ENCODE measurements at places on chromosomes 7 and 10.
A peak's percentile ranks its signal among the peaks of the same experiment; 100 is the strongest.

DNA sequence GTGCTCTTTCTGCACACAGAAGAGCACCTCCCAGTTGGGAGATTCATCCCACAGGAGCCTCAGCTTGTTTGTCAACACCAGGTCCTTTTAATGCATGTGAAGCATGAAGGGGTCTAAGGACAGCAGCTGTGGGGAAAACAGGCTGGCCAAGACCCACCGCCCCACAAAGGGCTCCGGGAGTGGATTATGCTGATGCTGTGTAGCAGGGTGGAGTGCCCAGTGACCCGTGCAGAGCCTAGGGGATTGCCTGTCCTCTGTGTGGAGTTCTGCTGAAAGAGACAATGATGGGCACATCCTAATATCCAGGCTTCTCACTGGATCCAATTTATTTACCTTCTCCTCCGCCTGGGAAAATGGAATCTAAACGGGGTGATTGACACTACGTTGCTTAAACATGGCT lies 74.0 kb downstream of the PIP4K2A start:
- no peak for DNase-seq

GRCh38 chr7:28808796-28809533 lies 149.2 kb downstream of the TRIL start:
- no peak for DNase-seq

DNA sequence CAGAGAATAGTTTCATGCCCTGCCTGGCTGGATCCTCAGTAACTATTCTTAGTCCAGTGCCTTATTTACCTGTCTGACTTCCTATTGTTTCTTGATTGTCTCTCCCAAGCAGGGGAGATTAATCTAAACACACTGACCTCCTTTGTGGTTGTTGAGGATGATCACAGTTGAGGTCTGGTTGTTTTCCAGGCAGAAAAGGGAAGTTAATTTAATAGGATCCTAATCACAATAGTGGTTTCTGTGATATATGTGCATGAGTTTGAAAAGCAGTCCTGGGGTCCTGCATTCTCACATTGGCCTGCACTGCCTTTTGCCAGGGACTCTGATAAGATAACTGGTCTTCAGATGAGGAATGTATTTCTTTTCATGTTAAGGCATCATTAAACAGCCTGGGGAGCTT lies 130.1 kb downstream of the SND1 start:
- DNase-seq, result no peak

DNA sequence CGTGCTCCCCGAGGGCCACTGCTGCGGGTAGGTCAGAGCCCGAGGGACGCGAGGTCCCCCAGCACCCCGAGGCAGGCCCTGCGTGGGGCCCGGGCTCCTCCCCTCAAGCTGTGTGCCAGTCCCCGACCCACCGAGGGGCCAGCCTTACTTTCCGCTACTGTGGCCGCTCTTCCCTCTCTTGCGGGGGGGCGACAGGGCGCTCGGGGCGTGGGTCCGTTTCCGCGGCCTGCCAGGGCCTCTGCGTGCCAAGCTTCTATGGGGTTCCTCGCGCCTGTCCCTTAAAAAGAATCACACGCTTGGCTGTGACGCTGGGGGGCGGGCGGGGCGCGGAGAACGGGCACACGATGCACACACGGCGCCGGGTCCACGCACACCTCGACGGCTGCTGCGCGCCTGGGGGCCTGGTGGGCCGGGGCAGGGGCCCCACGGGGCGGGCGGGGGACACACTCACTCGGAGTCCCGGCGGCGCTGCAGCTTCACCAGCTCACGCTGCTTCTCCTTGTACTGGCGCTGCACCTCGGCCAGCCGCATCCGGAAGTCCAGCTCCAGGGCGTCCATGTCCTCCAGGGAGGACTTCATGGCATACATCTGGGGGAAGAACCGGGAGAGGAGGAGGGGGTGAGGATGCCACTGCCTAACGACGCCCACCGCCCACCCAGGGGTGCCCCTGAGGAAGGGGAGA lies 62.0 kb downstream of the TNRC18 start:
- DNase-seq, result no peak

DNA sequence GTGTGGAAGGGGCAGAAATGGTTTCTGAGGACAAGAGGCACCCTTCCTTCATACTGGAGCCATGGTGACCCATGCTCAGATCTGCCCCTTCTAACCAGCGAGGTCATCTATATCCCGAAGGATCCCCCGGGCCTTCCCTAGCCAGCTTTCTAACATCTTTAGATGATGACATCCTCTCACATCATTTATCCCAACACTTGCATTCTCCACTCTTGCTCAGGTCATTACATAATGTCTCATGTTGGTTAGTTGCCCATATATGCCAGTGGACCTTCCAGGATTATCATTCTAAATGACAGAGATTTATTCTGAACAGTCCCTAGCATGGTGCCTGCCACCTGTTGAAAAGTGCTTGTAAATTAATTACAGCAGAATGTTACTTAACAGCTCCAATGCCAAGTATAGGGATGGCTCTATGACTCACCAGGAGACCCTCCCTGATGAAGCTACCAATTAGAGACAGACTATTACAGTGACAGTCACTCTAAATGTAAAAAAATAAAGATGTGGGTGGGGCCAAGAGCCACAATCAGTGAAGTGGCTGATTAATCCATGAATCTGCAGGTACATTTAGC lies 22.6 kb upstream of the ABLIM1 start:
- DNase-seq, result no peak

- DNase-seq, result no peak
Measured at GRCh38 chr7:44654255-44654796, 47.9 kb downstream of the OGDH start.

DNA sequence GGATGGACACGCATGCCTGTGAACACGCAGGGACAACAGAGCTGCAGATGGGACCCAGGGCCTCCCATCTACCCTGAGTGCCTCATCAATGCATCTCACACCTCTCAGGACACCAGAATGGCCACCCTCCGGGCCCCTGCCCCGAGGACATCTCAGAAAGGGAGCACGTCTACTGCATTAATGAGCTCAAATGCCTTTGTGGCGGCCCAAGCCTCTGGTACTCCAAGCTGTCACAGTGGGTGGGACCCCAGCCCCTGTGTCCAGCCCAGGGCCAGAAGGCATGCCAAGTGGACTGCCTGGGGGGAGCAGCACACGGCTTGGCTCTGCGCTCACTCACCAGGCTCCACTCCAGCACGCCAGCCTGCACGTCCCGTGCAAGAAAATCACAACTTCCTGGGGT lies 52.0 kb downstream of the TCERG1L start:
- DNase-seq, result no peak

GRCh38 chr10:125133696-125134482 lies 26.5 kb downstream of the CTBP2 start:
- no peak for DNase-seq

- no peak for DNase-seq
Measured at GRCh38 chr10:3265088-3265487, 92.5 kb upstream of the PITRM1 start.

- no peak for DNase-seq
Measured at GRCh38 chr7:47327346-47327697, 254.6 kb downstream of the TNS3 start.

DNA sequence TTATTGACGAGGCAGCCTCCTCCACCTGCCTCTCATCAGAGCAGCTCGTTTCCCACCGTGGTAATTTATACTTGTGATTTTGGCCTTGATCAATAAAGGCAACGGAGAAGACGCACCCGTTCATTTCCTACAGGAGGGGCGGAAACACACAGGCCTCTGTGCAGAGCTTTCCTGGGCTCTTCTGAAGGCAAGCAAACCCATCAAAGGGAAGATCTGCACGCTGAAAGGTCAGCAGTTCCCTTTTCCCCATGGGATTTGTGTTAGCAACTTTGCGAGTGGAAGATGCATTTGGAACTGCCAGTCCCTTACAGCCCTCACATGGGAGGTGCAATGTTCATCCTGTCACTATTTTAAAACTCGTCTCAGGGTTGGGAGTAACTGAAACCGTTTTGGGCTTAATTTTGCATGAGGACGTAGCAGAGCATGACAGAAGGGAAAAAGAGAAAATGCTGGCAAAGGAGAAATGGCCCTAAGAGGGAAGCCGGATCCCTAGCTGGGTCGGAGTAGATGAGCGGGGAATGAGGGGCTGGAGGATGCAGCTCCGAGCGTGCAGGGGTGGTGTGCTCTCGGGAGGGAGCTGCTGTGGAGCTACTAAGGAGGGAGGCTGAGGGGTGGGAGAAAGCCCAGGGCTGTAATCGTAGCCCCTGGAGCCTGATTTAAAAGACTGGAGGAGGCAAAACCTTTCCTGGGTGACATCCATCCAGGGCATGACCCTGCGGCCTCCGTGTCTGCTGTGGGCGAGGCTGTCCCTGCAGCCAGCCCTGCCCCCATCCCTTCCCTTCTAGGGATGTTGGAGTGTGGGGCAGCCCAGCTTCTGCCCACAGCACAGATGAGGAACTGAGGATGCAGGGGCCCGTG lies 111.1 kb upstream of the FAM20C start:
- DNase-seq, result no peak

DNA sequence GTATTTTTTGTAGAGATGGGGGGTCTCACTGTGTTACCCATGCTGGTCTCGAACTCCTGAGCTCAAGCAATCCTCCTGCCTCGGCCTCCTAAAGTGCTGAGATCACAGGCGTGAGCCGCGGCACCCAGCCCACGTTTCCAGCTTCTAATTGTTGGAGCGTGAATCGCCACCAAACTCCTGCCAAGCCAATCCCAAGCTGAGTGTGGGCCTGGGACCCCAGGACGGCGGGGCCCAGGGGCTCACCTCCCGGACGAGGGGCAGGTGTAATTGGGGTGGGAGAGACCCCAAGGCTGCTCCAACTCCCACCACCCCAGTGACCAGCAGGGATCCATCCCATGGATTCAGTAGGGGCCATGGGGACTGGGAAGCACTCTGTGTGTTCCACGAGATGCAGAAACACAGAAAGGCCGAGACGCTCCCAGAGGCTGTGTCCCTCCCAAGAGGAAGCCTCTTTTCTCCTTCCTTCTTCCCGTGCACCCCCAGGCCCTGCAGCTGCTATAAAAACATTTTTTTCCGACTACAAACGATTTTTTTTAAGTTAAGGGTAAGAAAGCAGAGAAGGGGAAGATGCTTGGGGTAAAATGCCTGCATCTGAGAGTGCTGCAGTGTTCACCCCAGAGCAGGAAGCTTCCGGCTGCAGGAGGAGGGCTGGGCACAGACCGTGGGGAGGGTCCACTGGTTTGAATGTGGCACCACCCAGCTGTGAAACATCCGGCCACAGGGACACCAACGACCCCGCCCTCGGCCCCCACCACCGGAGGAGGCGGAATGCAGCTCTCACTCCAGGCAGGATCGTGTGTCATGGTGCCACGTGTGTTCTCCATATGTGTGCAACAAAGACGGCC lies 76.5 kb downstream of the MICALL2 start:
- DNase-seq, result no peak

- no peak for DNase-seq
Measured at GRCh38 chr7:499853-500485, 19.7 kb downstream of the PDGFA start.

GRCh38 chr7:113087071-113087998 lies 708 bp upstream of the GPR85 start:
- no peak for DNase-seq

DNA sequence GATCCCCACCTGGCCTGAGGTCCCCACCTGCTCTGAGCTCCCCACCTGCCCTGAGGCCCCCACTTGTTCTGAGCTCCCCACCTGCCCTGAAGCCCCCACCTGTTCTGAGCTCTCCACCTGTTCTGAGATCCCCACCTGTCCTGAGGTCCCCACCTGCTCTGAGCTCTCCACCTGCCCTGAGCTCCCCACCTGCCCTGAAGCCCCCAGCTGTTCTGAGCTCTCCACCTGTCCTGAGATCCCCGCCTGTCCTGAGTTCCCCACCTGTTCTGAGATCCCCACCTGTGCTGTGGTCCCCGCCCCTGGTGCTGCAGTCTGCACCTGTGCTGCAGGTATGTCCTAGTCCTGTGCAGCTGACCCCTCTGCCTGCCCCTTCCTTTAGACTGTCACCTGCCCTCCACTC lies 561.6 kb downstream of the TCERG1L start:
- no peak for DNase-seq

DNA sequence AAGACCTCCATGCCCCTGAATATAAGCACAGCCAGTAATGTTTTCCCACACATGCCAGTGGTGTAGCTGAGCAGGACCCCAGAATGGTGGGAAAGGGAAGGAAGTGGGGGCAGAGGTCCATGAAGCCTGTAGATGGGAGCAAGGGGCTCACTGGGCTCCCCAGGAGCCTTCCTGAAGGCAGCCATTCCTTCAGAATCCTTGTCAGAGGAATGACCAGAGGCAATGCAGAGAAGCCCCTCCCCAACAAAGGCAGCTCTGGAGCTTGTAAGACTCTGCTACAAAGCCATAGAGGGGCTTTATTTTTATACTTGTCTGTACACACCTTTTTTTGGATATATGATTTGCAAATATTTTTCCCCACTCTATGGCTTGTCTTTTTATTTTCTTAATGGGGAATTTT lies 165.0 kb upstream of the TCF7L2 start:
- no peak for DNase-seq

GRCh38 chr7:112550468-112551060 lies 69.8 kb downstream of the LSMEM1 start:
- DNase-seq, result peak; percentile 12

DNA sequence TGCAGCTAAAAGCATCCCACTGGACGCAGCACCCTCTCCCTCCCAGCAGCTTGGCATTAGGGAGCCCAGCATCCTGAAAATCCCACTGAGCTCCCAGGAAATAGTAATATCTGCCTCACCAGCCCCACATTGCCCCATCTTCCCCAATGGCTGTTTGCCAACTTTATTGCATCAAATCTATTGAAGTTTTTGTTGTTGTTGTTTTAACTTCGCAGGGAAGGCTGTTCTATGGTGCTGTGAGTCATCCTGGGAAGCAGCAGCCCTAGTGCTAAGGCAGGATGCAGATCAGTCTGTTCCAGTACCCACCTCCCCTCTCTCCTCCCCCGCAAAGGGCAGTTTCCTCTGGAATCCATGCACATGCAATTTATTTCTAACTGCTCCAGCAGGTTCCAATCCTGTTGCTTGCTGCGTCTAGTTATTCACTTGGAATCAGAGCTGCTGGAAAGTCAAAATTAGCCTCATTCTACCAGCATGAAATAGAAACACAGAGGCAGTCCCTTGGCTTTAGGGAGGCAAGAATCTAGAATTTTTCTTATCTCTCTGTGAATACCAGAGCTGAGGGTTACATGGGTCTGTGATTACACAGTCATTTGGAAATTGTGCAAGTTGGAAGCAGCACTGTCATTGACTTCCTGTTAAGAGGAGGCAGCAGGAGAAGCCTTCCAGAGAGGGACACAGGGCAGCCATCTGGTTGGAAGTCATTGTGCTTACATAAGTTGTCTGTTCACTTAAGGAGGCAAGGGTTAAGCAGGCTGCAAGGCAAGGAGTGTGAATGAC lies 115.9 kb upstream of the CACUL1 start:
- DNase-seq, result no peak

- no peak for DNase-seq
Measured at GRCh38 chr10:51918440-51918839, 219.0 kb upstream of the CSTF2T start.

DNA sequence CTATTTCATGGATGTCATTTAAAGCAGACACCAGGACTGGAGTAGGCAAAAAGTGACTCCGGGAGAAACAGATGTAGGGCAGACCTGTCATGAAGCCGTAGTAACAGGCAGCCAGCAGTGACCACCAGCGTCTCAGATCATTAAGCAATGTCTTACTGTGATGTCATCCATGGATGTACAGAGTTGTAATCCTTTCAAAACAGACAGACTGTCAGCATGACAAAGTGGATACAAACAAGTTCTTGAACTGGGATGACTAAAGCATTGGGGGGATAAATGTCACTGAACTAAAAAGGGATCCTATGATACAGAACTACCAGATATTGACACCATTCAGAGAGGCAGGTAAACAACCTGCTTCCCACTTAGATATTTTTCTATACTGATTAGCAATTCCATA lies 675.5 kb downstream of the PARD3 start:
- DNase-seq, result no peak

GRCh38 chr10:76829724-76830123 lies 807.9 kb downstream of the KCNMA1 start:
- DNase-seq, result no peak
